ENCODE measurements at places on chromosomes 5 and 9.

DNA sequence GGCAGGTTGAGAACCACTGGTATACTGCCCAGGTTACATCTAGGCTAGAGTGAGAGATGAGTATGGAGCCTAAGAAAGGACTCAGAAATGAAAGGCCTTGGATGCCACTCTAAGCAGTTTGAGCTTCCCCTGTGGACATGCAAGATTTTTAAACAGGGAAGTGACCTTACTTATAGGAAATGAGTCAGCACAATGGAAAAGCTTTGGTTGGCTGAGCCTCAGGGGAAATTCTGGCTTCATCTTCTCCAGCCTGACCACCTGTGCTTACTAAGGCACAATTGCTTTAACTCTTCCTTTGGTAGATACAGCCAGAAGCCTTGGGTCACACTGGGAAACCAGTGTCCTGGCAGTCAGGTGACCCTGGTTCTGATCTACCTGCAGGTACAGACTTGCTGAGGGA is 380.2 kb upstream of the ZNF462 start:
- no peak for DNase-seq

GRCh38 chr9:89522959-89523285 is 25.0 kb upstream of the SEMA4D start:
- no peak for DNase-seq

DNA sequence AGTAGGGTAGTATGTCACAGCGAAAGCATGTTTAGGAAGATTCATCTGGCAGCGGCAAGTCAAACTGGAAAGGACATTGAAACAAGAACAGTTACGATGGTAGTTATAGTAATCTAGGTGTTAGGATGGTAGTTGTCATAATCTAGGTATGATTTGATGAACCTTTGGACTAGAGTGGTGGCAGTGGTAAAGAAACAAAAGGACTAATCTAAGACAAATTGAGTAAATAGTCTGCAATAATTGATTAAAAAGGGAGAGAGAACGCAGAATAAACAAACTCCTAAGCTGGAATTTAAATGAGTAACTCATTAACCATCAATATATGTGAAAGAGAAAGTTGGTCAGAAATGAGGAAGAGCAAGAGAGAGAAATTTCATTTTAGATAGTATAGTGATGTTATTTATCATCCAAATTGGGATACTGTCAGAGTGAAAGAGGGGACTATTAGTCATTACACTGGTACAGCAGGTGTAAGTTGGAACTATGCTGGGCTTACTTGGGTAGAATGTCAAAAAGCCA is 56.8 kb downstream of the MTREX start:
- DNase-seq = no peak

DNA sequence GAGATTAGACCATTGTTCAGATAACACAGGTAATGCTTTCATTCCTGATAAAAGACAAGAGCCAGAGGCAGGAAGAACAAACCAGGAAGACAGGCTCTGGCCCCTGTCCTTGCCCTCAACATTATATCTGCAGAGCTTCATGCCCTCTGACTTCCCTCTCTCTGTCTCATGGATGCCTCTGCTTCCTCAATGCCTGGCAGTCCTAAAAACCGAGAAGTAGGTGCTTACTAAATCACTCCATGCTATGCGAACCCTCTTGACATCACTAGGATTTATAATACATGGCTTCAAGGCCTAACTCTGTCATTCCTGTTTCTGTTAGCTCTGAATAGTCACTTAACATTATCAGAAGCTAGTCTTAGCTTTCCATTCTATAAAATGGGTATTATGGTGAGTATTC is 117.8 kb downstream of the TLR4 start:
- no peak for DNase-seq

GRCh38 chr5:139984816-139985215 is 58.3 kb downstream of the NRG2 start:
- no peak for DNase-seq

DNA sequence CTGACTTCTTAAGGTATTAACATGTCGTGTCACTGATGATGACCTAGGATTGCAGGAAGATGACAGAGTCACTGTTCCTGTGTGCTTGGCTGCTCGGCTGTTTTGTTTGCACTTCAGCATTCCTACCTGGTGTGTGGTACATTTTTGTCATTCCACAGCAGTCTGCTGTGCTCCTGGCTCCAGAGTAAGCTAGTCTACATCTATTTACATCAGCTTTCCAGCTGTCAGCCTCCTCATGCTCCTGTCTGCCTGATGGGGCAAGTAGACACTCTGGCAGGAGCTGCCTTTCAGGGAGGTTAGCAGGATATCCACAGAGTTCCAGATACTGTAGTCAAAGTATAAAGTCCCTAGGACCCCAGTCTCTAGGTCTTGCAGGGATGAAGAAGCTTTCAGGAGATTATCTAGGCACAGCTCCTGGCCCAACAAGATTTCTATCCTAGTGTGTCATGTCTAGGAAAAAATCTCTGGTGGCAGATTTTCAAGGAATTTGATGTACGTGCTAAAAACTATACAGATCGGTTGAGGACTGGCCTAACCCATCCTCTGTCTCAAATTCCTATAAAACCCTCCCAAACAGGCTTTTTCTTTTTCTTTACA is 28.4 kb downstream of the RUSC2 start:
- no peak for DNase-seq

DNA sequence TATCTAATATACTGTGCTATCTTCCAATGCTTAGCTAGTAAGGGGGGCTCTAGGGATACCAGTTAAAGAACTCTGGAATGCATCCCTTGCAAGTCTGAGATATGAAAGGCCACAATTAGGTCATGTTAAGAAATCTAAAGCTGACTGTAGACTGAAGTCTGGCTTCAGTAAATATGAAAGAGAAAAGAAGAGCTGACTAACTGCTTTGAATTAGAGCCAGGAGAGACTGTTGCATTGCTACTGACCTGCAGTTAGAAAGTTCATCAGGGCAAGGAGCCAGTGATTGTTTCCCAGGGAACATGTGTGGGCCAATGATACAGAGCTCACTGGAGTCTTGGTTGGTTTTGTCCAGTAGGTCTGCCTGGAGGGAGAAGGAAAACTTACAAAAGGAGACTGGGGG is 472.1 kb upstream of the TNC start:
- no peak for DNase-seq

DNA sequence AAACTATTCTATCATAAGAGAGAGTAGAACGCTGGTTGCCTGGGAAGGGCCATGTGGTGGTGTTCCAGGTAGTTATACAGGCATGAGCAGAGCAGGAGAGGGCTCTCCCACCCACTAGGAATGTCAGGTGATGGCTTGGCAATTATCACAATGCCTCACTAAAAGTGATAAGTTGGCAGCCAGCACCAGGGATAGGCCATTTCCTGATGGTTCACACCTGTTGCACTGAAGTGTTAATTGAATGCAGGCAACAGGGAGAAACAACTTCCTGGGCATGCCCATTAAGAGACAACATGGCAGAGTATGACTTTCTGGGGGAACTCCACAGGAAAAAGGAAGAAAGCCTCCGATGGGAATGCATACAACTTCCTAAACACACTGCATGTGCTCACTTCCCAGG is 593.2 kb downstream of the ELAVL2 start:
- no peak for DNase-seq

DNA sequence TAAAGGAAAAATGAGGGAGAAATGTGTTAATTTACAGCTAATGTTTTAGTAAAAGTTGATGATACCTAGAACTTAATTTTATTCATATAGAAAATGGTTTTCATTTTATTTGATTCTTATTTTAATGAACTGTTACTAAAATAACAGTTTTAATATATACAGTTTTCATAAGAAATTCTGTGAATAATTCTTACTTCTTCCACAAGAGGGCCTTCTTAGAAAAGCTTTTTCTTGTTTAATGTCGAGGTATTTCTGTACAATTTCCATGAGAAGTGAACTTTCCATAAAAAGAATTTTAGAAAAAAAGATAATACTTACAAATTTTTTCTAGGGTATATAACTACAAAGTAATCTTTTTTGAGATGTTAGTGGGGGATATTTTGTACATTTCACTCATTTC is 73.9 kb downstream of the KLF9 start:
- DNase-seq = no peak

DNA sequence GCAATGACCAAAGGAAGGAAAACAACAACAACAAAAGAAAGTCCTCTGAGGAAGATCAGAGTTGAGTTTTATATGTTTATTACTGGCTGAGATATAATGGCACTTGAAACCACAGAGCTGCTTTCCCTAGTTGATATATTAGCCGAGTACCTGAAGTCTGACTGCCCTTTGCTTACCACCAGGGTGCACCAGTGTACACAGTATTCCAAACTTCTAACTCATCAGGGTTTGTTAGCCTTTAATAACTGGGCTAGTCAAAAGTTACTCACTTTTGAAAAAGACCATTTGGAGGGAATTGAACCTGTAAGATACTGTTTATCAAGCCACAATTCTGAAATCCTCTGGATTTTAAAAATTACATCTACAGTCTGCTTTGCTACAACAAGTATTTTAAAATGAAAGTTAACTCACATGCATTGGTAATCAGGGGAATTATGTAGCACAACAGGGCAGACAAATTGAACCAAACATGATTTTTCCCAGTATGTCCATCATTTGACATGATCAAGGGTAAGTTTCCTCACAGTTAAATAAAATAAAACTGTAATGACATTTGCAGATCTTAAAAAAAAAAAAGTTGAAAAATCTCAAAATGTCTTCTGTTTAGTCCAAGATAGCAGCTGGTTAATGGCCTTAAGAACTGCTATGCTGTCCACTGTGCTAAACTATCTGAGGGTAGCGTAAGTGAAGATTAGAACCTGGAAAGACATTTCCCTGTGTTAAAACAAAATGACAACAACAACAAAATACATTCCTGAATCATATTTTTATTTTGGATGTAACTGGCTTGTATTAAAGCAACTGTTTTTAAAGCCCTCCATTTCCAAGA is 57.3 kb upstream of the C6 start:
- DNase-seq = no peak

DNA sequence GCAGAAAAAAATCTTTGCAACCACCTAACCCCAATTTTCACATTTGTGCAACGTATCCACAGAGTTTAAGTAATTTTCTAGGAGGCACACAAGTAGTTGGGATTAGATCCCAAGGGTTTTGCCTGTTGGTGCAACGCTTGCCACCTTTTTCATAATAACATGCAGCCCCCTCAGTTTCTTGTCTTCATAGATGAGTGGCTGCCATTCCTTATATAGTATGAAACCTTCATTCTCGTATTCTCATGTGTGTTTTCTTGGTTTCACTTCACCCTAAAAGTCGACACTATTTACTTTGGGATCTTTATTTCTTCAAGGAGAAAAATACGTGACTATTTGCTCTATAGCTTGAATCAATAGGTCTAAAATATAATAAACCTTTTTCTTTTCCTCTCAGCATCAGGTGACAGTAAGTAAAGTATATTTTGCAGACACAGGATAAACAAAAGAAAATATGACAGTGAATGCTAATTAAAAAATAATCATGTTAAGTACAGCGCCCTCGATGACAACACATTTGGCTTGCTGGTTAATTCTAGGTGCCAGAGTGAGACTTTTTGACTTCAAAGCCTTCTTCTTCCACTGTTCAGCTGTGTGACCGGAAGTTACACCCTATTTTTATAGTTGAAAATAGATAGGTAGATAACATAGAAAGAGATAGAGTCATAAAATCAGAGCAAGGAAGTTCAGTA is 342.8 kb upstream of the CCNG1 start:
- no peak for DNase-seq

GRCh38 chr5:139038613-139039305 is 159.4 kb downstream of the SIL1 start:
- no peak for DNase-seq

GRCh38 chr9:112711050-112711689 is 6.7 kb downstream of the INIP start:
- no peak for DNase-seq

DNA sequence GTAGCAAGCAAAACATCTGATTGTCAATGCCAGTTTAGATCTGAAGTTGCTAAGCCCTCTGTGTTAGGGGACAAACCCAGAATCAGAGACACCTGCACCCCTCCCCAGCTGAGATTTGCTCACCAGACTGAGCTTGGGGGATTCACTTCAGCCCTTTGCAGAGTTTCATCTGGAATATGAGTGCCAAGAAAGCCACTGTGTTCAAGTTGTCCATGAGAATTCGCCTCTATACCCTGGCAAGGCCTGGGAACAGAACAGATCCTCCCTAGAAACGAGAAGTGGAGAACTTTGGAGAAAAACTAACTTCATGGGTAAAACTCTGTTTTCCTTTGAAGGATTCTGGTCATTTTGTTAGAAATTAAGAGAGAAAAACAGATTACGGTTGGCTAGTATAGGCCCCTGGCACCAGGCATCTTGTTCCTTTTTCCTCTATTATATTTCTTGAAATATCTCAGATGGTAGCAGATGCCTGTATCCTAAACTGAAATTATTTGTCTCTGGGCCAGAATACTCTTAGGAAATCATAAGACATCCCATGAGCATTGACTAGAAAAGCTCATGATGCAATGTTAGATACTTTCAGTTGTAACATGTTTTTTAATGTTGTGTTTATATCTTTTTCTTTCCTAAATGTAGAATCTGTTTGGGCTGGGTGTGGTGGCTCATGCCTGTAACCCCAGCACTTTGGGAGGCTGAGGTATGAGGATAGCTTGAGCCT is 64.4 kb downstream of the SNX18 start:
- DNase-seq = no peak

DNA sequence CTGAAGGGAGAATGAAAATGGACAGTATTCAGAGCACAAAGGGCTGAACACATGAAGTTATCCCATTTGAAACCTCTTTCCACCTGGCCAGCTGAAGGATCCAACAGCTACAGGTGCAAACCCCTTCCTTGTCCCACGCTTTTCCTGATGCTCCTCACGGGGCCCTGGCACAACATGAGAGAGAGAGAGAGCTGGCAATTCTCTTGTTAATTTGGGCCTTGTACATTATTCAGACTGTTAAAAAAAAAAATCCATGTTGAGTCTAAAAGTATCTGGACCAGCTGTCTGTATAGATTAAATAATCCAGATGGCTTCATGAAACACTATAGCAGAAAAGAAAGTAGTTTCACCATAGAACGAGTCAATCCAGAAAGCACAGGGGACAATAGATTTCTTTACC is 74.1 kb downstream of the HMHB1 start:
- DNase-seq = no peak

GRCh38 chr9:110688329-110688728 is 19.7 kb downstream of the MUSK start:
- DNase-seq = no peak

- DNase-seq = no peak
Measured at GRCh38 chr9:93801120-93801519, 154.0 kb downstream of the BARX1 start.

DNA sequence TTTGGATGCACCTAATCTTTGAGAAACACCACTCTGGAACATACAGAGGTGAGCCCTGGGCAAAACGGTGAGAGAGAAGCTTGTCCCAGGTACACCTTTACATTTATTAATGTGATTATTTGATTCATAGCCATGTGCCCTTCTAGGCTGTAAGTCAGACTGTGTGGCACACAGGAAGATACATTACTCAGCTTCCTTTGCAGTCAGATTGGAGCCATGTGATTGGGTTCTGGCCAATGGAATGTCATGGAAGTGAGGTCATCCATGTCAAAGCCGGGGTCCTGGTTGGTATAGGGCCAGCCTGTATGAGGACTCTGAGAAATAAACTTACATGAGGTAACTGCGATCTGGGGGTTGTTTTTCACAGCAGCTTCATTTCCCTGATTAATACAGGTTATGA is 106.8 kb upstream of the CD180 start:
- DNase-seq = no peak

GRCh38 chr5:173857234-173857633 is 30.9 kb upstream of the CPEB4 start:
- no peak for DNase-seq

- no peak for DNase-seq
Measured at GRCh38 chr9:131554843-131555351, 9.6 kb downstream of the PRRT1B start.

GRCh38 chr5:16921211-16921610 is 14.9 kb downstream of the MYO10 start:
- DNase-seq = no peak

GRCh38 chr5:89064054-89064453 is 181.1 kb upstream of the MEF2C start:
- DNase-seq = no peak

Measured in NCI-H2081 treated with DMSO at 0.1 percent for 48 hours (cell line).